ENCODE measurements at places on chromosomes 3 and 15.

DNA sequence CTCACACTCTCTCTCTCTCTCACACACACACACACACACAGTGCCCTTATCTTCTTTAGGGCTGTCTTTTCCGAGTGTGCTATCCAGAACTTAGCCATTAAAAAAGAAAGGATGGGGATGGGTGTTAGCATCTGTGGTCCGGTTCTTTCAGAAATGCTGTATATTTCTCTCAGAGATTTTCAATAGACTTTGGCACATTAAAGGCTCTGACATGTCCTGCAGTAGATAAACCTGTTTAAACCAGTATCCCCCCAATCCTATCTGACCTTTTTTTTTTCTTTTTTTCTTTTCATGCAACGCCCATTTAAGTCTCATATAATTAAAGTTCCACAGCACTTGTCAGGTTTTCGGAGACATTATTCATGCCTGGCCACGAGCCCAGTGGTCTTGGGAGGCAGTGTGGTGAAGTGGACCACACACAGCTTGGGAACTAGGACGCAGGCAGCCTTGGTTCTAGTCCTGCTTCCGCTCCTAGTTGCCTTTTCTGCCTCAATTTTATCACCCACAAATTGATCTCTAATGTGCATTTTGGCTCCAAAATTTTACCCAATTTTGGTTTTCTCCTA lies 13.3 kb downstream of the CAV3 start:
- no peak overlapping the region for H3K27ac ChIP-seq
- no peaks in the 10 kb centered on the region for H3K4me1 ChIP-seq
- no peaks in the 10 kb centered on the region for H3K27me3 ChIP-seq
- no peaks in the 10 kb centered on the region for H3K36me3 ChIP-seq

GRCh38 chr15:69916169-69916785 lies 181.4 kb downstream of the TLE3 start:
- H3K27me3 ChIP-seq, result no peaks in the 10 kb centered on the region
- DNase-seq, result no peak
- H3K4me3 ChIP-seq, result no peak overlapping the region
- H3K36me3 ChIP-seq, result no peaks in the 10 kb centered on the region
- H3K27ac ChIP-seq, result no peak overlapping the region

DNA sequence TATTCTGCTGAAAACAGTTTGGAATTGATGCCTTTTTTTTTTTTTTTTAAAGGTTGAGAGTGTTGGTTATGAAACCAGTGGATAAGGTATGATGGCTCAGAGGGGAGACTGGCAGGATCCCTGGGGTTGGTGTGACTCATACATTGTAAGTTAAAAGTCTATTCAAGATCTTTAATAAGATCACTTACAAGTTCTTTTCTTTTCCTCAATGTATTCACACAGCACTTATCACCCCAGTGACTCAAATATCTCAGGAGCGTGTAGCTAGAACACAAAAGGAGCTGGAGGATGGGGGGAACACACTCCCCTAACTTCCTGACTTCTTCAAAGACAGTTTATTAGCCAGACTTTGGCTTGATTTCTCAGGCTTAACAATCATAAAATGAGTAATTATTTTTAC lies 285.3 kb downstream of the SV2B start:
- no peak overlapping the region for H3K4me3 ChIP-seq
- no peaks in the 10 kb centered on the region for H3K4me1 ChIP-seq
- H3K36me3 ChIP-seq, result no peaks in the 10 kb centered on the region
- H3K27me3 ChIP-seq, result no peaks in the 10 kb centered on the region

DNA sequence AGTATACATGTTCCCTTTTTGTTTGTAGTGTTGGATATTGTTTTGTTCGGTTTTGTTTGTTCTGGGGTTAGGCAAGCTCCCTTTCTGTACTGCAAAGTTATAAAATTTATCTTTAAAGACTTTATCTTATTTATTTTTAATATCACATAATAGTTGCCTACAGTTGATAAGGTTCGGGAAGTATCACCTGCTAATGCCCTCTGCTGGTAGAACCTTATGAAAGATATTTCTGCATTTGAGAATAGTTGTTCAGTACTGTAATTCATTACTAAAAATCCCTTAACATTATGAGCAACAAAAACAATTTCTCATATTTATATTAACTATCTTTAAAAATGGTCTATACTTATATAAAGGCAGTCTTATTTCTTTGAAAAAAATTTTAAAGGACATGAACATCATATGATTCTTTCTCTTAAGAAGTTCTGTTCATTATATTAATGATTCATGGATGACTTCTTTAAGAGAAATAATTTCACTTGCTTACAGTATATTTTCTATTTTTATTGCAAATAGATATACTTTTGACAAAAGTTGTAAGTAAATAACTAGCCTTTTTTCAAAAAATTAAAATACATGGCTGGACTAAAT lies 1126.8 kb downstream of the SI start:
- DNase-seq, result no peak

- no peaks in the 10 kb centered on the region for H3K27me3 ChIP-seq
- no peaks in the 10 kb centered on the region for H3K4me1 ChIP-seq
- H3K36me3 ChIP-seq, result no peaks in the 10 kb centered on the region
- DNase-seq, result no peak
Measured at GRCh38 chr15:65337436-65338070, 33.1 kb downstream of the RNU5B-1 start.

DNA sequence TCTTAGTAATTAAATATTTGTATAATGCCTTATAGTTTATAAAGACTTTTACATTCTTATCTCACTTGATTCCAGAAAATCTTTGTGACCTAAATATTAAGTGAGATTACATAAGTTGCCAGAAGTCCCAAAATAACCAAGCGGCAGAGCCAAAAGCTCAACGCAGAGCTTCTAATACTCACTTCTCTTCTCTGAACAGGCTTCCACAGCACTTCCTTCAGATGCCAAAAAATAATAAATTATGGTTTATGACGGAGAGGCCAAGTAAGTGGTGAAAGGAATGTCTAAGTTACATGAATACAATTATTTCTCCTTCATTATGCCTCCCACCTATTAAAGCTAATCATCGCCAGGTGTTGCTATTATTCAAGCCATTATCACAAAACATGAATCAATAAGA lies 110.3 kb downstream of the GBE1 start:
- H3K27ac ChIP-seq, result no peak overlapping the region
- H3K36me3 ChIP-seq, result no peaks in the 10 kb centered on the region
- no peak overlapping the region for H3K4me3 ChIP-seq
- no peaks in the 10 kb centered on the region for H3K4me1 ChIP-seq

- DNase-seq, result peak; percentile 79
- H3K27me3 ChIP-seq, result no peaks in the 10 kb centered on the region
- peak overlapping the region; percentile 57 for H3K4me3 ChIP-seq
Measured at GRCh38 chr3:156816091-156816793, 9.9 kb upstream of the LEKR1 start.

- H3K27me3 ChIP-seq, result no peaks in the 10 kb centered on the region
- peaks cover 86% of the 10 kb centered on the region for H3K36me3 ChIP-seq
- no peak overlapping the region for H3K27ac ChIP-seq
Measured at GRCh38 chr15:25058080-25058785, 103.4 kb downstream of the SNRPN start.

GRCh38 chr3:129620828-129621559 lies 14.5 kb upstream of the PLXND1 start:
- H3K4me3 ChIP-seq, result no peak overlapping the region
- no peaks in the 10 kb centered on the region for H3K27me3 ChIP-seq
- no peaks in the 10 kb centered on the region for H3K36me3 ChIP-seq
- peak overlapping the region; percentile 14 for H3K27ac ChIP-seq
- peaks cover 59% of the 10 kb centered on the region for H3K4me1 ChIP-seq
- DNase-seq, result no peak

GRCh38 chr3:192929146-192929545 lies 11.5 kb upstream of the MB21D2 start:
- no peaks in the 10 kb centered on the region for H3K4me1 ChIP-seq
- H3K27ac ChIP-seq, result no peak overlapping the region
- DNase-seq, result no peak
- no peaks in the 10 kb centered on the region for H3K36me3 ChIP-seq
- no peak overlapping the region for H3K4me3 ChIP-seq
- no peaks in the 10 kb centered on the region for H3K27me3 ChIP-seq
